ENCODE measurements at places on chromosomes 1 and 21. TPM values are rescaled to one million over a fixed set of nuclear protein-coding genes. Genes with fewer than 3 reads are reported as not detected.

CDCA8 gene
- 1.4 TPM for total RNA-seq

GRCh38 chr1:101365186-101365585, 128.4 kb downstream of the S1PR1 start:
- no peak for DNase-seq

DNA sequence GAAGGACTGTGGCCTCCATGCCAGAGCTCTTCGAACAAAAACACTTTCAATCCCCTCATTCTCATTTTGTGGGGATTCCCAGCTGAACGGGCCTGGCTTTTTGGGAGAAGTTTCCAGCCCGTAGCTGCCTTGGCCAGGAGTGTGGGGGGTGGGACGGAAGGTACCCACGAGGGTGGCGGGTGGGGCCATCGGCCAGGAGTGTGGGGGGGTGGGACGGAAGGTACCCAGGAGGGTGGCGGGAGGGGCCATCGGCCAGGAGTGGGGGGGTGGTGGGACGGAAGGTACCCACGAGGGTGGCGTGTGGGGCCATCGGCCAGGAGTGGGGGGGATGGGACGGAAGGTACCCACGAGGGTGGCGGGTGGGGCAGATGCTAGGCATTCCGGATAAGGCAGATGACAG, 71.7 kb upstream of the ZBTB18 start:
- DNase-seq, result no peak

GRCh38 chr1:186194107-186194756, 180.8 kb downstream of the TPR start:
- DNase-seq, result no peak

GRCh38 chr1:222788402-222789156, 26.3 kb upstream of the DISP1 start:
- no peak for DNase-seq

DNA sequence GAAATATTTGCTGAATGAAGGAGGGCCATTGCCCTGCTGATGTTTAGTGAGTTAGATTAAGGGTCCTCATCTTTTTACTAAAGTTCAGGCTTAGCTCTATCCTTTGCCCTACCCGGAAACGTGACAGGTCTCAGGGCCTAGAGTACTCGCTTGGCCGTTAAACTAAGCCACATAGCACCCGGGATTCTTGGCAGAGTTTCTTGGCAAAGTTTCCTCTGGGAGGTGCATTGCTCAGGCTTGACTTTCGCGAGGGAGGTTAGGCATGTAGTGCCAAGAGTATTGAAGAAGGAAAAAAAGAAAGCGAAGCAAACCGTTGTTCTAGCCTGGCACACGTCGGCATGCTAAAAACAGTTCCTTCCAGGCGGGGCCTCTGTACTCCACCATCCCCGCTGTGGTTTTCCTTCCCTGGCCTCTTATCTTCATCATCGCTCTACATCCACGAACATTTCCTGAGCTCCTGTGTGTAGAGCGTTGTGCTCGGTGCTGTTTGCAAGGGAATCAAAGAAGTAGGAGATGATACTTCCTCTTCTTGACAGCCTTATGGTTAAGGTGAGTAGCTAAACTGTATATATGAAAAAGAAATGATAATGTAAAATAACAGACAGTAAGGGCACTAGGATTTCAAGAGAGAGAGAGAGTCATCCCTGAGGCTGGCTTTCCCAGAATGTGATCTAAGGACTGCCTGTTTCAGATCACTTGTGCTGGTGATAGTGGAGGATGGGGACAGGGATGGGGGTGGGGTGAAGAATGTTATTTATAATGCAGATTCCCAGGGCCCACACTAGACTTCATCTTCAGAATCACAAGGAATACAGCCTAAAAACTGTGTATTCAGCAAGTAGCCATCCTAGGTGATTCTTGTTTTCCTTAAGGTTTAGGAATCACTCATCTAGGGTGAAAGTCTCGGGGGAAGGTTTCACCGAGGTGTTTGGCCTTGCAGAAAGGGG, 18.8 kb downstream of the RNF220 start:
- no peak for DNase-seq

DNA sequence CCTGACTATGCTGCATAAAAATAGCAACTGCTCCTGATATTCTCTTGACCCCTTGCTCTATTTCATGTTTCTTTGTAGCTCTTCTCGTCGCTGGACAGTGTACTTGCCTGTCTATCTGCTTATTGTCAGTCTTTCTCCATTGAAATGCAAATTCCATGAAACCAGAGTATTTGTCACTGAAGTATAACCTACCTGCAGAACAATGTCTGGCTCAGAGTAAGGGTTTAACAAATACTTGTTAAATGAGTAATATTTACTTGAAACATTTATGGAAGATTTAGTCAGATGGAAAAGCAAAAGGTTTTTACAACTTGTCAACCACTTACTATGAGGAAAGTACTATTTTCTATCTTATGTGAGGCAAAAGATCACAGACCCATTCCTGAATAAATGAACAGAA, 19.9 kb upstream of the ERICH3 start:
- no peak for DNase-seq

Data from lower leg skin (tissue), 4 donors.